ENCODE measurements at places on chromosomes 7 and 10.

DNA sequence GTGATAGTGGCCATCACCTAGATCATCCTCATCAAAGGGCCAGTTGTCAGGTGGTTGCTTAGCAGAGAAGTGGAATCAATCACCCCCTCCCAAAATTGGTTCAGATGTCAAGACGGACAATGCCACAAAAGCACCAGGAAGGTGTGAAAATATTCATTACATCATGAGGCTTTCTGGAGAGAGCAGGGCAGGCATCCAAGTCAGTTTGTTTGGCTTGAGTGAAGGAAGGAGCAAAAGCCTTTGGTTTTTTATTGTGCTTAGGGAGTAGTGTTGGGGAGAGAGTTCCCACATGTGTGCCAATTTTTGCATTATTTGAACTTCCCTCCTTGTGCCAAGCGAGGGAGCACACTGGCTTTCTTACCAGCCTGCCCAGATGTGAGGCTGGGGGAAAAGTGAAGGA, 1082.9 kb downstream of the LRMDA start:
- DNase-seq = no peak

GRCh38 chr7:154591544-154591943, 411.4 kb downstream of the PAXIP1 start:
- DNase-seq = no peak

DNA sequence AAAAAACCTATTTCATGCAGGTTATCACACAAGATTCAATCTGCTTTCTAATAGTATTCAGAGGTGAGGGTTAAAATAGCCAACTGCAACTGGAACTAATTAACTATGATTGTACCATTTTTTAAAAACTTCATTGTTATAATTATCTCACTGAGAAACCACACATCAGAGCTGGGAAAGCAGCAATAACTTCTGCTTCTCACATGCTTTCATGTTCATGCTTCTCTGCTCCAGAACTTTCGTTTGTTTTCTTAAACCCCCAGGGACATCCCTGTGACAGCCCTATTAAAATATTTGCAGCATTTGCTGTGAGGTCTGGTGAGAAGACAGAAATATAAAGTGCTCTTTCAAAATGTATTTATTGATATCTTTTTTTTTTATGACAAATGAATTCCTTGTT, 389.0 kb upstream of the SORCS1 start:
- peak; percentile 11 for DNase-seq

GRCh38 chr7:30706316-30706715, 24.1 kb upstream of the CRHR2 start:
- DNase-seq = no peak

DNA sequence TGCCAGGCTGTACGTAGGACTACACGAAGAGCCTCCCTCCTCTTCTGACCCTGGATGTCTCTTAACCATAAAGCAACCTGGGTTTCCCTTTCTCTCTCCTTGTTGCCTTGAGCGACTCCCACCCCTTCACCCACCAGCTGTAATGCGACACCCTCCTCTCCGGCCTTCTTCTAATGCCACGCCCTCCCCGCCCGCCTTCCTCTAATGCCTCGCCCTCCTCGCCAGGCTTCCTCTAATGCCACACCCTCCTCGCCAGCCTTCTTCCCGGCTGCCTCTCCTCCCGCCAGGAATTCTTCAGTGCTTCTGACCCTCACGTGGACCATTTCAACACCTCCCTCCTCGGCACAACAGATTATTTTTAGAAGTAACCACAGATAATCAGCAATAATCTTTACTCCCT, 348.5 kb upstream of the SHH start:
- no peak for DNase-seq

DNA sequence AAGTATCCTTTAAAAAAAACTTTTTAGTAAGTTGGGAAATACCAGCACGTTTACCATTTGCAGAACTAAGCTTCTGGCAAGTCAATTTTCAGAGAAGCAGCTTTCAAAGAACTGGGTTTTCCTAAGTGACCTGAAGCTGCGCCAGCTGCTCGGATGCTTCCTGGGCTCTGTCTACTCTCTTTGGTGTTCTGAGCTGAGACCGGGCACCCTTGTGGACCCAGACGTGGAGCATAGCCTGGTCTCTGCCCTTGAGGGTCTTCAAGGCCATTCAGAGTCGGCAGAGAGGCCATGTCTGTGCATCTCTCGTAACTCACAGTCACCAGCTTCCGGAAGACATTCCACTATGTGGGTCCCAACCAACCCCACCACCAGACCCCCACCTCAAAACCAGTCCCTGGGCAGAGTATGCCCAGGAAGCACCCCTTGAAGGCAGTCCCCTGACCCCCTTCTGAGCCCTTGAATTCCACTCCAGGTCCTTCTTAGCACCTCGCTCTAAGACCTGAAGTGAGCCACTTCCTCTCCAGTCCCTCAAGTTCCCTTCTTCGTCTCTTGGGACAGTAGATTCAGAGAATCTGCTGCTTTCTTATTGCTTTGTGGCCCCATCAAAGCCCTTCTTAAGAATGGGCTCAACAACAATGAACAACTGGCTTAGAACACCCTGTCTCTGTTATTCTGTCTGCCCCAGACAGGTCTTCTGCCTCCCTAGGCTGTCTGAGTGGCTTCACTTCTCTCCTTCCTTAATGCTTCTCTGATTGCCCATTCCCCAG, 8.5 kb downstream of the CALML5 start:
- DNase-seq = no peak

DNA sequence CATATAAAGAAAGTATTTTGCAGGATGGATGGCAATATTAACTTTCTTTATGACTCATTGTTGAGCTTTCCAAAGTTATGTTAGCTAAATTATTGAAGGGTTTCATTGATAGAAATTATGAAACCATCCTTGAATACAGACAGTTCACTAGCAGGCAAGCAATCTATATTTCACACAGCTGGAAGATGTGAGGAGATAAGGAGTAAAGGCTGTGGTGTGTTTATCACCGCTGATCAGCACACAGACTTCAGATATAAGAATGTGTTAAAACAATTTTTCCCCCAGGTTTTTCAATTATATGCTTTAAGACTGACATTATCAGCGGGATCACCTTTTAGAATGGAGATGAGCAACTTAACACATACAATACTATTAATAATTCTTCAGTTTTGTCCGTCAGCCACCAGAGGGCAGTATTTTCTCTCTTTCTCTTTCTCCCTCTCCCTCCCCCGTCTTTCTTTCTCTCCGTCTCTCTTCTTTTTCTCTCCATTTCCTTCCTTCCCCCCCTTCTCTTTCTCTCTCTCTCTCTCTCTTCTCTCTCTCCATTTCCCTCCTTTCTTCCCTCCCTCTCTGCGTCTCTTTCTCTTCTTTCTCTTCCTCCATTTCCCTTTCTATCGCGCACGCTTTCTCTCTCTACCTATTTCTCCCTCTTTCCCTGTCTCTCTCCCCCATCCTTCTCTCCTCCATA, 62.9 kb upstream of the FAM171A1 start:
- no peak for DNase-seq

DNA sequence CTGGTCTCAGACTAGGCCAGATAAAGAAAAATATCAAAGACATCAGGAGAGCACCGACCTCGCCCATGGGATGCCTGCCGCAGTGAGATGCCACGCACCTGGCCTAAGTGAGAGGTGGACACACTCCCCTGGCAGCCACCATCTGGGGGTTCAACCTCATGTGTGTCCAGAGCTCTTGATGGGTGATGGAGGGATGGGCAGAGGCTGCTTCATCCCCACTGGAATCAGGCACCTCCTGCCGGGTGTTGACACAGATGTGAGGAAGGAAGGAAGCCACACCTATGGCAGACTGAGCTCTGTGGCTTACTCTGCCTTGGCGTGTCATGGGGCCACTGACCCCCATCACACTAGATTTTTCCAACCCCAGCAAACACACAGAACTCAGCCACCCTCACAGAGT, 11.4 kb downstream of the ZNF488 start:
- no peak for DNase-seq

DNA sequence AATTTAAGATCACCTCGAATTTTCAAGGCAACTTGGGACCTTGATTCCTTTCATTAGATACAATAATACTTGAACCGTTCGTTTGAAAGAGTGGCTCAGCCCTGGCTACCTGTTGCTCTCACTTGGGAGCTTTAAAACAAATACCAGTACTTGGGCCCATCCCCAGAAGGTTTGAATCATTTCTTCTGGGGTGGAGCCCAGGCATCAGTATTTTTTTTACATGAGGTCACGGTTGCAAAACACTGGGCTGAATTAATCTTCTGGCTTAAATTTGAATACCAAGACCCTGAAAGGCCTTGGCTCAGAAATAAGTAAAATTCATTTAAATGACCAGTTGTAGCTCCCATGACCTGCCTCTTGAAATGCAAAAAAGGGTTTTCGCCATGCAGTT, 214.9 kb downstream of the CREB5 start:
- DNase-seq = no peak

GRCh38 chr7:12314199-12314598, 89.5 kb downstream of the VWDE start:
- no peak for DNase-seq

GRCh38 chr7:74061840-74062539, 21.6 kb upstream of the LIMK1 start:
- DNase-seq = peak; percentile 58

DNA sequence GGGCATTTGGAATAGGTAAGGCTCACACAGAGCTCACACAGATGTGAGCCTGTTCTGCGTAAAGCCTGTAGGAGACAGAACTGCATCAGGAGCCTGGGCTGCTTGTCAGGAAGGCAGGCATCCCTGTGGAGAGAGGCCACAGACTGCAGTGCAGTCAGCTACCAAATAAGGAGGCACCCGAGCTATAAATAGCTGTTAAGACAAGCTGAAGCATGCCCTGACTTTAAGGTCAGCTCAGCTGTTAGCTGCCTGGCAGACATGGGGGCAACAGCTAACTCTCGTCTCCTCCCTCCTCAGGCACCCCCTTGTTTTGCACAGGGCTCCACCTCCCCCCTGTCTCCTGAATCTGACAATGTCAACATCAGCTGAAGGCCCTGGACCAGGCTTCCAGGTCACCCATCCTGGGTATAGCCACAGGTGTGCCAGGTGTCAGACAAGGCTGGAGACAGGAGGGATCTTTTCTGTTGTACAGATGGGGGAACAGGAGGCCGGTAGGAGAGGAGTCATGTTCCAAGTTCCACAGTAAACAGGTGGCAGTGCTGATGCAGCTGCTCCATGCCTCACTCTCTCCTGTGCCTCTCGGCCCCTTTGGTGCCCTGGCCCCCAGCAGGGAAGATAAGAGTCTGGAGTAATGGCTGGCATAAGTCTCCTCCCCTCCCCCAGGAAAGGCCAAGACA, 27.6 kb upstream of the MKRN1 start:
- DNase-seq = peak; percentile 13

DNA sequence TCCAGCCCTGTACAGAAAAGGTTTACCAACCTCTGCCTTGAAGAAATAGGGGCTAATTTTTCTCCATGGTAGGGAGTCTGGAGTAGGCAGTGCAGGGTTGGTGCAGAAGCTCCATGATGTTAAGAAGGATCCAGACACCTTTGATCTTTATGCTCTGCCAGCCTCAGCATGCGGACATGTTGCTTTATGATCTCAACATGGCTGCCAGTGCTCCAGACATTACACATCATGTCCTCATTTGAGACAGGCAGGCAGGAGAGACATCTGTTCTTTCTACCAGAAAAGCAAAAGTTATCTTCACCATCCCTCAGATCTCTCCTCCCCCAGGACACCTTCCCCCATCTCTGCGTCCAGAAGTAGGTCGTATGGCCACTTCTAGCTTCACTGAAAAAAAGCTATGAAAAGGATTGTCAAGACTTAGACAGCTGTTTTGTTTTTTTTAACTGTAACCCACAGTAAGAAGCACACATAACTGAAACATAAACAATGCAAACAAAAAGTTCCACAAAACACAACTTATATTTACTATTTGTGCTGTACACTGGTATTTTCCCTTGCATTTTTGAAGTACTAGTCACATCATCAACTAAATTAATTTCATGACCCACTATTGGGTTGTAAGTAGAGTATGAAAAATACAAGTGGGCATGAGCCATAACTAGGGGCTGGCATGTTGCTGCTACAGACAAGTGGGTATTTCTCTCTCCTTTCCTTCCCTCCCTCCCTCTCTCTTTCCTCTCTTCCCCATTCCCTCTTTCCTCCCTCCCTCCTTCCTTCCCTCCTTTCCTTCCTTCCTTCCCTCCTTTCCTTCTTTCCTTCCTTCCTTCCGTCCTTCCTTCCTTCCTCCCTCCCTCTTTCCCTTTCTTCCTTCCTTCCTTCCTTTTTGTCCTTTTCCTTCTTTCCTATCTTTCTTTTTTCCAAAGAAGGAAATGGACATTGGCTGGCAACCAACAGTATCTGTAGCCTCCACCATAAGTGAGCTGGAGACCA, 2.6 kb upstream of the RASSF4 start:
- DNase-seq = no peak

DNA sequence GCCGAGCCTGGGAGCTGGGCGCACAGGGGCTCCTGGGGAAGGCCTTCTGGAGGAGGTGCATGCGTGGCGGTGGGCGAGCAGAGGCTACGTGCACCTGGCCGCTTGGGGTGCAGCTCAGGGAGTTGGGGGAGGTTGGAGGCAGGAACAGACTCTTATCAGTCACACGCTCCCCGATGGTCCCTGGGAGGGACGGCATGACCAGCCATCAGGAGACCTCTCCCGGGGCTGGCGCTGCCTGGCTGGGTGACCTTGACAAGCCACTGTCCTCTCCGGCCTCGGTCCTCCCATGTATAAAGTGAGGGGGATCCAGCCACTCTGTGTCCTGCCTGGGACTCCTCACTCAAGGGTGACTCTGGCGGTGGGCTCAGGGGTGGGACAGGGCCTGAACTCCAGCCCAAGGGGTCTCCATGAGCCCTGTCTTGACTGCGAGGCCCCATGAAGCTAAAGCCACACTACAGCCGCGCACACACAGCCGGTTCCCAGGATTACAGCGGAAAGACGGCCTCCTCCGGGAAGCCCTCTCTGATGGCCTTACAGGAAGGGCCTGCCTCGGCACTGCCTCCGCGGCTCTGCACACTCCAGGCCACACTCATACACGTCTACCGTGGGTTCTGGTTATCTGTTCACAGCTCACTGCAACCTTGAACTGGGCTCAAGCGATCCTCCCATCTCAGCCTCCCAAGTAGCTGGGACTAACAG, 2.3 kb downstream of the TMEM184A start:
- DNase-seq = no peak

DNA sequence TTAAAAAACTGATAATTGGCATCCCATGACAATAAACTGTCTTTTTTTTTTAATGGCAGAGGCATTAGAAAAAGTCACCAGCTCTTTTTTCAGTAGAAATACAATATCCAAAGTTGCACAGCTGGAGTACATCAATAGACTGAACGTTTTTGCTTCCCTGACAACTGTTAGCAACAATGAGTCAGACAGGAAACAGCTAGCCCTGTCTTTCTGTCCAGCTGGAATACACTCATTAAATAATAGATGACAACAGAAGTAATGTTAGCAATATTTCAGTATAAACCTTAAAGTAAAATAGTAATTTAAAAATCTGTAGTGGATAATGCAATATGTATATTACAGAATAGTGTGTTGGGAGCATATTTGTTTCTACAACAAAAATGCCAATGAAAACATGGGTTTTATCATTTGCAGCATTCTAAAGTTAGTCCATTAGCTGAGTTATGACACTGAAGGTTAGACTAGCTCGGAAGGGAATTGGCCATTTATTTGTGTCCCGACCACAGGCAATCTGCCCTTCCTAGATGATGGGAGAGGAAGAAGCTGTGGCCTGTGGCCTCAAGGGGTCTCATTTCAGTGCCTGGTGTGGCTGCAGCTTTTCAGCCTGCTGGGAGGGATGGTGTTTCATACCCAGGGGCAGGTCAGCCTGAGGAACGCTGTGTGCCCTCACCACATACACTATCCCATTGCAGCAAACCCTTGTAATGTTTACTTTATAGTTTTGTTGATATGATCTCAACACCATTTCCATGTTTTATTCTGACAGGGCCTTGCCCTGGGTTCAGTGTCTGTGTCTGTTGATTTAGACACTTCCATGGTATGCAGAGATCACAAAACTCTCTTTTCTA, 173.3 kb downstream of the SLC16A9 start:
- peak; percentile 7 for DNase-seq

GRCh38 chr7:22931011-22931410, 82.9 kb downstream of the HYCC1 start:
- DNase-seq = no peak
